ENCODE measurements at places on chromosomes 7 and 10.

GRCh38 chr7:884191-885003 is 8.0 kb downstream of the GET4 start:
- DNase-seq: no peak

DNA sequence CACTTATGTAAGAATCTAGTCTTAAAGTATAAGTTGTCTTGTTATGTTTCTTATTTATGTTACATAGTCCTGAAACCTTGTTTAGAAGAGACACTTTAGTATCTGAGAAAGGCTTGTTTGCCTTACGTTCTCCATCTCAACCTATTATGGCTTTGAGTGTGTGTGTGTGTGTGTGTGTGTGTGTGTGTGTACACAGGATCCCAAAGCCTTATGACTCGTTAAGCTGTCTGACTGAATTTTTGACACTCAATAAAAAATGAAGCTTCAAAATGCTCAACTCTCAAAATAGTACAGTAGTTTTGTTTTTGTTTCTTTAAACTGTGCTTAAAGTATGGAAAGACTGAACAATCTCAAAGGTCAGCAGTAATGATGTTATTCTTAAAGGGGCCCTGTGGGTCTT is 18.0 kb downstream of the CALU start:
- DNase-seq: no peak

- DNase-seq: no peak
Measured at GRCh38 chr10:23139677-23140076, 44.3 kb downstream of the MSRB2 start.

GRCh38 chr7:140541513-140542227 is 62.4 kb upstream of the MKRN1 start:
- peak; percentile 59 for DNase-seq

DNA sequence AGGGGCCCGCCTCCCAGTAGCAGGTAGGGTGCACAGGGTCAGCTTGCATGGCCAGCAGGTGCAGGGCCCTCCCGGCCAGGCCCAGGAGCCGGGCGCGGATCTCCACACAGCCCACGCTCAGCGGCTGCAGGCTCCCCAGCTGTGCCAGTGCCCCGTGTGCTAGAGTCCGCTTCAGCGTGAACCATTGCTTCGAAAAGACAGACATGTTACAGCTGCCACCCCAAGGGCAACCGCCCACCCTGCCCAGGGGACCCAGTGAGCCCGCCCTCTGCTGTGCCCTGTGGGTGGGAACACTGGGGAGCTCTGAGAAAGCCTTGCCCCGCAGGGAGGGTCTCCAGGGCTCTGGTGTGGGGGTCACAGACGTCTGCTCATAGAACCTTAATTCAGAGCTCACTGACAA is 64.3 kb upstream of the NKX6-2 start:
- DNase-seq: no peak

- no peak for DNase-seq
Measured at GRCh38 chr7:139109188-139109982, at the start of gene ZC3HAV1. ZC3HAV1 (minus strand) TSS chr7:139109720; CDS start chr7:139109331, 389 bp downstream.

DNA sequence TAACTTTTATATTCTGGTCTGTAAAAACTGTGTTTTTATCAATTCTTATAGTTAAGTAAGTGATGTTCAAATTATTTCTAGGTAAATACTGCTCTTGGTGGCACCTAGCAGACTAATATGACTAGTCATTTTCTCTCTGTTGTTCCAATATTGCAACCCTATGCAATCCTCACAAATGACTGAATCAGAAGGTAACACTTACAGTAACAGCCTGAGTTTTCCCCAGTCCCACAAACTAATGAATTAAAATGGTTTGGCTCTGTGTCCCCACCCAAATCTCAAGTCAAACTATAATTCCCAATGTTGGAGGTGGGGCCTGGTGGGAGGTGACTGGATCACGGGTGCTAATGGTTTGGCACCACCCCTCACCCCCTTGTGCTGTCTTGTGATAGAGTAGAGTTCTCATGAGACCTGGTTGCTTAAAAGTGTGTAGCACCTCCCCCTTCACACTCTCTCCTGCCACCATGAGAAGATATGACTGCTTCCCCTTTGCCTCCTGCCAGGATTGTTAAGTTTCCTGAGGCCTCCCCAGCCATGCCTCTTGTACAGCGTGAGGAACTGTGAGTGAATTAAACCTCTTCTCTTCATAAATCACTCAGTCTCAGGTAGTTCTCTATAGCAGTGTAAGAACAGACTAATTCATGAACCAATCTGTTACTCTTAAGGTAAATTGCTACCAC is 43.5 kb downstream of the MTPN start:
- no peak for DNase-seq

GRCh38 chr10:25392132-25392531 is 217.3 kb downstream of the GPR158 start:
- no peak for DNase-seq

- no peak for DNase-seq
Measured at GRCh38 chr10:120746001-120746777, 105.0 kb upstream of the WDR11 start.

DNA sequence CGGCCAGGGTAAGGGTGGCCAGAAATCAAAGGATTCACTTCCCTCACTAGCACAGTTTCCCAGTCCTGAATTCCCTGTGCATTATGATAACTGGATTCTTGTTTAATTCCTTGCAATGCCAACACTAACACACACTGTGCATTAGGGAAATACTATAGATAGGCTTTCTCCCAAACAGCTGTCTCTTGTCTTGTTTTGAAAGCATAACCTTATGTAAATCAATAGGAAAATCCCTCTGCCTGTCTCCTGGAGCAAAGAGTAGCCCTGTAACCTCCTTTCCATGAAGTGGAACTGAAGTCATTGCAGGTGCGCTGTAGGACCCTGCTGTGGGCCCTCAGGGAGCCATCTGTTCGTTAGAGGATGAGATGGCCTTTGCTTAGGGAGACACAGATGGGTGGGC is 82.8 kb upstream of the FAM171A1 start:
- no peak for DNase-seq

GRCh38 chr10:74292871-74293427 is 141.9 kb downstream of the ADK start:
- no peak for DNase-seq

DNA sequence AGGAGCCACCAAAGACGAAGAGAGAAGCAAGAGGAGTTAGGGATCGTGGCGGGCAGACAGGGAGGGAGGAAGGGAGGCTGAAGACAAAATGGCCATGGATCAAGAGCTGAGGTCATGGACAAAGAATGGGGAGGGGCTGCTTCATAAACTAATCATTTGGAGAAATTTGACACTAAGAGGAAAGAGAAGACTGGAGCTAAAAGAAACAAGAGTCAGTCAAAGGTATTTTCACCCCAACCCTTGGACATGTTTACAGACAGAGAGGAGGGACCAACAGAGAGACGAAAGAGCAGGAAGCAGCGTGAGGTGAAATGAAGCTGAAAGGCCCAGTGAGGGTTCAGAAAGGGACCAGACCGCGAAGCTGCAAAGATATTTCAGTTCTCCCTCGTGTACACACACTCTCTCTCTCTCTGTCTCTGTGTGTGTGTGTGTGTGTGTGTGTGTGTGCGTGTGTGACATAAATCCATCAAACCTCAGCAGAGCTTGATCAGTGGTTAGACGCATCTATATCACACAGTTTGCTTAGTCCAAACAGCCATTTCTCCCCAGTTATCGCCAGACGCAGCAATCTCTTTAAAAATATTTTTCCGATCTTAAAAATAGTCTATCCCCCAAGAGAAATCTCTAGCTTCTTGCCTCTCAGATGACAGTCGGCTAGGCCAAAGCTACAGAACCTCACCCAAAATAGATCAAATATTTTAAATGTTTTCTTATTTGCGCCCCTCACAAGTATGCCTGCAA is 12.5 kb upstream of the CALD1 start:
- peak; percentile 65 for DNase-seq

GRCh38 chr10:122347170-122347841 is 27.2 kb upstream of the PLEKHA1 start:
- no peak for DNase-seq

DNA sequence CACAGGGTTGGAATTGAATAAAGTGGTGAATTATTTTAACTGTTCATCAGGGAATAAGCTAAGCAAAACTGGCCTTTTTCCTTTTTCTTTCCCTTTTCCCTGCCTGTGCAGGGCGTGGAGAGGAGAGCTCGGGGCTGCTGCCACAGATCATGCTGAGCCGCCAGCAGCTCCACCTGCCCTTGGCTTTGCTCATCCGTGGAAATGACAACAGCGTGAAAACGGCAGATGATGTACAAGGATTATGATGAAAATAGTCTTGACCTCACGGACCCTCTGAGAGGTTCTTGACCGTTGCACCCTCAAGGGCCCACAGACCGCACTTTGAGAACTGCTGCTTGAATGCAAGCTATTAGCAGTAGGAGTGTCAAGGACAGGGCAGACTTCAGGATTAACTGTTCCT is 10.6 kb downstream of the PPP2R2D start:
- DNase-seq: no peak

- DNase-seq: no peak
Measured at GRCh38 chr7:138837627-138838026, 39.6 kb upstream of the ATP6V0A4 start.

DNA sequence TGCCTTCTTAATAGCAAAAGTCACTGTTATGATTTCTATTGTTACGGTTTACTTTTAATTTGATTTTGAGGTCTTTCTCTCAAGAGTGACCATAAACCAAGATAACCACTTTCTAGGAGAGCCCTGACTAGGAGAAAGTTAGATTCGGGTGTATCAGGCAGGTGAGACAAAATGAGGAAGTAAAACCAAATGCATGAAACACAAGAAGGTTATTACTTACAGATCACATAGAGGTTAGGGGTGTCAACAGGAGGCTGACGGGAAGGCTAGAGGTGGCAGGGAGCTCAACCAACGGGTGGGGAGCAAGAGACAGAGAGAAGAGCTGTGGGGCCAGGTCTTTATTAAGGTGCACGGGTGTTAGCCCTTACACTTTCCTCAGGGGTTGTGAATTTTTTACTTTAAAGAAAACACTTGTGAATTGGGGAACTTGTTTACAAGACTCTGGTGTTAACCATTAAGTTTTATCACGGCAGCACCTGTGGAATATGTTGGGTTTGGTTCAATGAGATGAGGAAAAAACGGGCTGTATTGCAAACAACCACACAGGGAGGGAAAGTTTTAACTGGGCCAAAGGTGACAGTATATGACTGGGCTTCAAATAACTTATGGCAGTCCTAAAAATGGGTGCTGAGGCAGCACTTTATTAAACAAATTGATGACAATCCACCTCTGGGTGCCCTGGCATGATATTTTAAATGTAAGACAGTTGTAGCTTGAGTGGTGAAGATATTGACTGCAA is 154.9 kb downstream of the SDHAF3 start:
- DNase-seq: no peak

DNA sequence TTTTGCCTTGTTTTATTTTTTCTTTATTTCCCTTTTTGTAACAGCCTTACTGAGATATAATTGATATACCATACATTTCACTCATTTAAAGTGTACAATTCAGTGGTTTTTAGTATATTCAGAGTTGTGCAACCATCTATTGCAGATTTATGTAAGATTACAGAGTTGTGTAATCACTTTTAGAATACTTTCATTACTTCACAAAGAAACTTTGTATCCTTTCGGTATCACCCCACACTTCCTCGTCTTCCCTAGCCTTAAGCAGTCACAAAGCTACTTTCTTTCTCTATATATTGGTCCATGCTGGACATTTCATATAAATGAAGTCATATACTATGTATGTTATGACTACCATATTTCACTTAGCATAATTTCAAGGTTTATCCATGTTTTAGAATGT is 74.6 kb downstream of the ATRNL1 start:
- no peak for DNase-seq

DNA sequence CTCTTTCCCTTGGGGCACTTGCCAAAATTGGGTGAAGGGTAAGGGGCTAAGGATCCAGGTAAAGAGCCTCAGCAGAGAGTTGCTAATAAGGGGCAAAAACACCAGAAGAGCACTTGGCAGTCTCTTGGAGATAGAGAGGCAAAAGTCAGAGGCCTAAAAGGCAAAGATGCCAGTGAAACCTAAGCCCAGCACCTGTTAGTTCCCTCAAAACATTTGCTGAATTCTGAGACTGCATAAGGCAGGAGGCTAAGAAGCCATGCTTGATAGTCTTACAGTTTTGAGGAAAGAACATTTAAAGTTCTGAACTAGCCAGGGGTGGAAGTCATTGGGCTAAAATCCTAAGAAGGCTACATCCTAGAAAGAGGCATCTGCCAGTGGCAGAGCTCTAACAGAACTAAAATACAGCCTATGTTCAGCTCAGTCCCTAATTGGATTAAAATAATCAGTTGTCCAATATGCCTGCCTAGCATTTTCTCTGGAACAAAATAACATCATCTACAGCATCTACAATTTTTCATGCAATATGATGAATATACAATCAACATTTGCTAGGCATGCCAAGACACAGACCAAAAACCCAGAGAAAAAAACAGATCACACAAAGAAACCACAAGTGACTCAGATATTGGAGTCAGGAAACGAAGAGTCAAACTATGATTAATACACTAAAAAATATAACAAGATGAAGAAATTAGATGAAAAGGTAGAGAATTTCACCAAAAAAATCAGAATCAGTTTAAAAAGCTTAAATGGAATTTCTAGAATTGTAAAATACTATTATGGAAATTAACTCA is 7.7 kb downstream of the HTR7 start:
- no peak for DNase-seq

DNA sequence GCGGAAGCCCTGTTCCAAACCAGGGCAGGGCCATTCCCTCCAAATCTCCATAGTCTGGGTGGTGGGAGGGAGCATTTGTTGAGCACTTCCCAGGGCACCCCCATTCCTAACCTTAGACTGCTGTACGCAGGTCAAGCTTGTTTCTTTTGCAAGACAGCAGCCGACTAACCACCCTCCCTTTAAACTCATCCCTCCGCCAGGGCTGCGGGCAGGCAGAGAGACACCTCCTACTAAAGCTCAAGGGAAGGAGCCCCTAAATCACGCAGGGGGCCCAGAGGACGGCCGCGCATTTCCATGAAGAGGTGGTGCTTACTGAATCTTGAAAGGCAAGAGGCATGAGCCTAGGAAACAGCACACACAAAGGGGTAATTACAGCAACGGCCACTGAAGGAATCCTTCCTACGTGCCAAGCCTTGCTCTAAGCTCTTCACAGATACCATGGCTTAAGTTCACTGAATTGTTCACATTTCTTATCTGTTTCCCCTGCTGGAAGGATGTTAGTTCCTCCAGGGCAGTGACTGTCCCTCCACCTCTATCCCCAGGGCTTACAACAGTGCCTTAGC is 90.0 kb downstream of the PROSER2 start:
- no peak for DNase-seq

GRCh38 chr7:17056491-17057142 is 174.8 kb upstream of the AGR3 start:
- no peak for DNase-seq

DNA sequence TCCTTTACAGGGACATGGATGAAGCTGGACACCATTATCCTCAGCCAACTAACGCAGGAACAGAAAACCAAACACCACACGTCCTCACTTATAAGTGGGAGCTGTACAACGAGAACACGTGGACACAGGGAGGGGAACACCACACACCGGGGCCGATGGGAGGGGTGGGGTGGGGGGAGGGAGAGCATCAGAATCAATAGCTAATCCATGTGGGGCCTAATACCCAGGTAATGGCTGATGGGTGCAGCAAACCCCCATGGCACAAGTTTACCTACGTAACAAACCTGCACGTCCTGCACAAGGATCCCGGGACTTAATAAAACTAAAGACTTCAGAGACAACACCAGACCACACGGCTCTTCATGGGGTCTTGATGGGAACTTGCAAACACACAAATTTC is 82.2 kb upstream of the DIP2C start:
- no peak for DNase-seq
